CD4-positive, alpha-beta memory T cell (primary cell): ENCODE measurements at places on chromosomes 1 and 21.
A peak's percentile ranks its signal among the peaks of the same experiment; 100 is the strongest.

GRCh38 chr1:1202831-1203560 is 3.4 kb downstream of the TNFRSF18 start:
- no peak for DNase-seq
- H3K4me1 ChIP-seq, result peaks cover 33% of the 10 kb centered on the region
- peak overlapping the region; percentile 38 for H3K27ac ChIP-seq
- H3K4me3 ChIP-seq, result no peak overlapping the region

GRCh38 chr1:69739251-69739605 is 171.5 kb downstream of the LRRC7 start:
- no peak overlapping the region for H3K27ac ChIP-seq
- no peaks in the 10 kb centered on the region for H3K36me3 ChIP-seq
- no peak overlapping the region for H3K4me3 ChIP-seq
- no peaks in the 10 kb centered on the region for H3K4me1 ChIP-seq
- no peak for DNase-seq

GRCh38 chr1:1246577-1247340 is at the start of gene C1QTNF12:
C1QTNF12 (minus strand) TSS chr1:1246722; CDS start chr1:1246690, 32 bp downstream.
- no peak for DNase-seq
- H3K36me3 ChIP-seq, result no peaks in the 10 kb centered on the region
- H3K27me3 ChIP-seq, result peaks cover 4% of the 10 kb centered on the region
- H3K4me3 ChIP-seq, result no peak within 1 kb of the TSS
- no peak within 1 kb of the TSS for H3K27ac ChIP-seq
- peaks cover 15% of the 10 kb centered on the region for H3K4me1 ChIP-seq

- H3K36me3 ChIP-seq, result no peaks in the 10 kb centered on the region
- H3K4me1 ChIP-seq, result no peaks in the 10 kb centered on the region
- H3K27ac ChIP-seq, result no peak overlapping the region
- H3K4me3 ChIP-seq, result no peak overlapping the region
- no peaks in the 10 kb centered on the region for H3K27me3 ChIP-seq
Measured at GRCh38 chr1:171912509-171913175, 71.3 kb downstream of the DNM3 start.

- H3K4me3 ChIP-seq, result no peak overlapping the region
- peaks cover 21% of the 10 kb centered on the region for H3K4me1 ChIP-seq
- no peak for DNase-seq
- H3K27me3 ChIP-seq, result no peaks in the 10 kb centered on the region
- no peak overlapping the region for H3K27ac ChIP-seq
Measured at GRCh38 chr1:206828061-206828460, 37.4 kb upstream of the IL20 start.

- no peak overlapping the region for H3K4me3 ChIP-seq
- H3K27me3 ChIP-seq, result no peaks in the 10 kb centered on the region
- H3K4me1 ChIP-seq, result no peaks in the 10 kb centered on the region
- H3K36me3 ChIP-seq, result no peaks in the 10 kb centered on the region
- no peak overlapping the region for H3K27ac ChIP-seq
- no peak for DNase-seq
Measured at GRCh38 chr1:107530543-107530942, 389.7 kb downstream of the NTNG1 start.

DNA sequence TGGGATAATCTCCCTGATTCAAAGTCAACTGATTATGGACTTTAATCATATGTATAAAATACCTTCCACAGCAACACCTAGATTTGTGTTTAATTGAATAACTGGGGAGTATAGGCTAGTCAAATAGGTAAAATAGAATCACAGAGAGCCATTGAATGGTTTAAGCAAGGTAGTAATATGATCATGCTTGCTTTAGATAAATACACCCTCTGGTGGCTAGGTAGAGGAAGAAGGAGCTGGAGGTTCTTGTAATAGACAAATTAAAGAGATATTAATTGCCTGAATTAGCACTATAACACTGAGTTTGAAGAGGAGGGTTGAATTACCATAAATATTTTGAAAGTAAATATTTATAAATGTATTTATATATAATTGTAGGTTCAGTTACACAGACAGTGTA is 40.3 kb downstream of the DIRAS3 start:
- H3K27me3 ChIP-seq, result no peaks in the 10 kb centered on the region
- H3K4me1 ChIP-seq, result no peaks in the 10 kb centered on the region
- no peak for DNase-seq
- no peak overlapping the region for H3K27ac ChIP-seq
- no peak overlapping the region for H3K4me3 ChIP-seq

- no peak for DNase-seq
- H3K27me3 ChIP-seq, result no peaks in the 10 kb centered on the region
- no peak overlapping the region for H3K27ac ChIP-seq
- no peak overlapping the region for H3K4me3 ChIP-seq
- H3K4me1 ChIP-seq, result no peaks in the 10 kb centered on the region
- no peaks in the 10 kb centered on the region for H3K36me3 ChIP-seq
Measured at GRCh38 chr21:22885614-22886013, 1887.4 kb downstream of the NCAM2 start.

- DNase-seq, result no peak
- H3K4me1 ChIP-seq, result peaks cover 24% of the 10 kb centered on the region
- H3K36me3 ChIP-seq, result no peaks in the 10 kb centered on the region
- H3K27ac ChIP-seq, result peak overlapping the region; percentile 35
- H3K4me3 ChIP-seq, result peak overlapping the region; percentile 19
- no peaks in the 10 kb centered on the region for H3K27me3 ChIP-seq
Measured at GRCh38 chr1:147600119-147601111, 59.1 kb downstream of the BCL9 start.

DNA sequence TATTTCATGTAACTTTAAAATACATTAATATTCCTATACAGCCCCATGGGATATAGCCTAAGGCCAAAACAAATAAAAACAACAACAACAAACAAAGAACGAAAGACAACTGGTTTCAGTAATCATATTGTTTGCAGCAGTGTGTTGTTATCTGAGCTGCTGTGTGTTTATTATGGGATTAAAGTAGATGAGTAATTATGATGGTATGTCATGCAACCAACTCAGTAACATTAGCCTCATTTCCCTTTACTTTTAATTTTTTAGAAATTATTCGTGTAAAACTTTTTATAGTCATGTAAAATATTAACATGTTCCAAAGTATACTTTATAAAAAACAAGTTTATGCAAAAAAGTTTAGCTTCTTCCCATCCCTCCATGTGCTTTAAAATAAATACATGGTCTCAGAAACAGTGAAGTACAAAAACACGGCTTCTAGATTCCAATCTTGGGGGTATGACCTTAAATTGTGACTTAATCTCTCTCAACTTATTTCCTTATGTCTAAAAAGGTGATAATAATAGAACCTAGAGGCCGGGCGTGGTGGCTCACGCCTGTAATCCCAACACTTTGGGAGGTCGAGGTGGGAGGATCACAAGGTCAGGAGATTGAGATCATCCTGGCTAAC is 176.1 kb downstream of the SLC45A1 start:
- H3K27ac ChIP-seq, result no peak overlapping the region
- H3K36me3 ChIP-seq, result no peaks in the 10 kb centered on the region
- no peak for DNase-seq
- no peaks in the 10 kb centered on the region for H3K27me3 ChIP-seq
- no peaks in the 10 kb centered on the region for H3K4me1 ChIP-seq
- no peak overlapping the region for H3K4me3 ChIP-seq
